ENCODE measurements at places on chromosomes 4 and X.

DNA sequence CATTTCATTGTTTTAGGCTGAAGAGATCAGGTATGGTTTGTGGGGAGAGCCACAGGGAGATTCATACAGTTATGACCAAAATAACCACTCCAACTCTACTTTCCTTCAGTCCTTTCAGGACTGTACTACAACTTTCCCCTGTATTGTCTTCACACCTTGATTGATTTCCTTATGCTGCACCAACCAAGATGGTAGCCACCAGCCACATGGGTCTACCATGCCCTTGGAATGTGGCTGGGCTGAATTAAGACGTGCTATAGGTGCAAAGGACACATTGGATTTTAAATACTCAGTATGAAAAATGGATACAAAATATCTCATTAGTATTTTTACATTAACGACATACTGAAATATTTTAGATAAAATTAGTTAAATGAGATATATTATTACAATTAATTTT lies 11.2 kb downstream of the IRF2 start:
- no peak for DNase-seq

- DNase-seq, result no peak
Observed at GRCh38 chr4:27278615-27279375, 418.2 kb downstream of the STIM2 start.

DNA sequence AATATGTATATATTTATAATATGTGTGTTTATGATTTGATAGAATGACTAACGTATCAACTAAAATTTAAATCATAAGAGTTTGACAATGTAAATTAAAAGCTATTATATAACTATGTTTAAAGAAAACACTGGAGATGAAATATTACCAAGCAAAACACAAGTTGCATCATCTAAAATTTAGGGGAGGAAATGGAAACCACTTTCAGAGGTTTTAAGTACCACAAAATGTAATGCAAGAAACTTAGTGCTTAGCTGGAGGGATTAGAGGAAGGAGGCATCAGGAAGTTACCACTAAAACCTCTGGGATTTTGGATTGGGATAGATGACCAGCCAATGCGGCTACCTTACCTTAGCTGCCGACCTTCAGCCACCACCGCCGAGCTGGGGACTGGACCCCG lies 1192.1 kb upstream of the PRKX start:
- no peak for DNase-seq

GRCh38 chr4:151853034-151853433 lies 92.2 kb upstream of the GATB start:
- no peak for DNase-seq

- no peak for DNase-seq
Observed at GRCh38 chr4:82969414-82969813, 41.2 kb downstream of the LIN54 start.

DNA sequence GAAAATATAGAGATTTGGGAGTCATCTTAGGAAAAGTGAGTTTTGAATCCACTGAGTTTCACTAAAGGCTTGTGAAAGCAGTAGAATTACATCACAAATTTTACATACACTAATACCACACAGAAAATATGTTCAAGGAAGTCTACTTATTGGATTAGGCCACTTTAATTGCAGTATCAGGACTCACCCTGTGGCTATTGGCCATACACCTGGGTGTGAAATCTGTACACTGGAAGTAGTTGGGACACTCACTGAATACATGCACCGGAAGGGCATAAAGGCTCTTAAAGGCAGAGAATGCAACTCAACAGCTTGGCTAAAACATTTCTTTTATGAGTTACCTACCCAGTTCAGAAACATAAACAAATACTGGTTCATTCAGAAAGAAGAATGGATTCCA lies 19.8 kb downstream of the MAOB start:
- no peak for DNase-seq

- DNase-seq, result peak; percentile 3
Observed at GRCh38 chrX:96372313-96373046, 312.2 kb upstream of the DIAPH2 start.

GRCh38 chrX:17355976-17356375 lies 19.0 kb upstream of the NHS start:
- no peak for DNase-seq

GRCh38 chr4:71020611-71021010 lies 27.2 kb downstream of the DCK start:
- no peak for DNase-seq

DNA sequence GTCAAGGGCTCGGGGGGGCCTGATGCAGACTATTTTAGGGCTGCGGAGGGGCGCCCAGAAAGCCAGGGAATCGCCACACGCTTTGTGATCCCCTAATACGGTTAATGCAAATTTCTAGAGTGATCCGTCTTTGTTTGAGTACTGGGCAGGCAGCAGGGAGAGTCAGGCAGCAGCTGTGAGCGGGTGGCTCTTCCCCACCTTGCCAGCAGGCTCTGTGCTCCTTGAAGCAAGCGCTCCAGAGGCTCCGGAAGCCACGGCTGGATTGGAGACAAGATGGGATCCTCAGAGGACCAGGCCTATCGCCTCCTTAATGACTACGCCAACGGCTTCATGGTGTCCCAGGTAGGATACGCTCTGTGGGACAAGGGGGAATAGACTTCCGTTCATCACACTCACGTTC lies at the start of gene ASMT:
Gene ASMT, plus strand, starts transcription at position 133 of the 400 bp plus-strand sequence. Its CDS starts 141 bp downstream, at position 274.
- no peak for DNase-seq

DNA sequence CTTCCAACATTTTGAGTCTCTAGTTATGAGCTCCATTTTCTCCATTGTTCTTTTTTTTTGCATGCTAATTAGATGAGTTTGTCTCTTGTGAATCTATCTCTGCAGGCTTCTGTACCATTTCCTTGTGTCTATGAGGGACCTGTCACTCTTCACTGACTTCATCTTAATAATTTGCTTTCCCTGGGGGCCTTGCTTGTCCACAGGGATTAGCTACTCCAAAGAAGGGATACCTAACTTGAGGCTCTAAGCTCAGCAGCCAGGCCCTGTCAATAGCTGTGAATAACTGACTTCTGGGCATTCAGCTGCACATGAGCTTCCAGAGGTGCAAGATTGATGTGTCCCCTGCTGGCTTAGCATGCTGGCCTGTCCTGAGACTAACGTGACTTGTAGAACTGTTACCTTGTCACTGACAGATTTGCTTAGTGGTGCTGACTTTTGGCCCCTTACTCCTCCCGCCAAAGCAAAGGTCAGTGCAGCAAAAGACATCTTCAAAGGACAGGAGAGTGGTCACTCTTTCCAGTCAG lies 124.6 kb downstream of the AFF2 start:
- no peak for DNase-seq

DNA sequence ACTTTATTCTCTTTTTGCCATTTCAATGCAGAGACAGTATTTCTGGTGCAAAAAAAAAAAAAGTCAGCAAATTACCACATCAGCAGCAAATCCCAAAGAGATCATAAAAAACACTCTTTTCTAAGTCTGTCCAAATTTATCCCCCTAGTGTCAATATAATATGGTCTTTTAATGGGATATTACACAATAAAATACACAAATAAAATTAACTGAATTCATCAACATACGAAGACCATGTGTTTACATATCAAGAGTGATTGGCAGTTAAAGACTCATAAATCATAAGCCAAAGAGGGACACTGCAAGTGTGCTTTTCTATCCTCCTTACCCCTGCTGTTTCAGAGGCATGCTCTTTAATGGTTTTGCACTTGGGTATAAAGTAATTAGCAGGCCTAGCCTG lies 340.2 kb upstream of the DKK2 start:
- no peak for DNase-seq

DNA sequence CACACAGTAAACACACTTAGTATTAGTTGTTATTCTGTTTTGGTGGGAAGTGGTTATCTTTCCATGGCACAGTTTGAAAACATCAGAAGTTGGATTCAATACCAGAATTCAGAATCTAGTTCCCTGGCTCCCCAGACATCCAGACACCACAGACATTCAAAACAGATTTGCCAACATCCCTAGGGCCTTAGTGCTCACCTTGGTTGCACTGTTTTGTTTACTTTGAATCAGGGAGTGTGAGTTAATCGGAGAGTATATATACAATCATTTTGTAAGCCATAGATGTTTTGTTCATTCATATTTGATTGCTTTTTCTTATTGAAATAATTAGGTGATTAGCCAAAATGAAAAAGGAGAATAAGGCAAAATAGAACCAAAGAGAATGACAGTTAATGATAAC lies 324.7 kb upstream of the CLNK start:
- no peak for DNase-seq

- no peak for DNase-seq
Observed at GRCh38 chrX:24260842-24261550, 52.9 kb downstream of the SUPT20HL2 start.

DNA sequence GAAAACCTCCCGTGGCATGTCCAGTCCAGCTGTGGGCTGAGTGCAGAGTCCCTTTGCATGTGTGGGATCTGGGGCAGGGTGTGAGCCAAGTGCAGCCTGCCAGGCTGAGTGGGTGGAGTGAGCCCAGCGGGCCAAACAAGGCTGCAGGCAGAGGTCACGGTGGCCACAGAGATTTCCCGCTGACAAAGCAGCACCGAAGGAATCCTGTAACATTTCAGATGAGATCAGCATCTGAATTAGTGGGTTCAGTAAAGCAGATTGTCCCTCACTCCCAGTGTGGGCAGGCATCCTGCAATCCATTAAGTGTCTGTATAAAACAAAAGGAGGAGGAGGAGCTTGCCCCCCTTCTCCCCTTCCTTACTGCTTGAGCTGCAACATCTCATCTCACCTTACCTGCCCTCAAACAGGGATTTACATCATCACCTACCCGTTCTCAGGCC lies 324.4 kb downstream of the FAT4 start:
- no peak for DNase-seq

DNA sequence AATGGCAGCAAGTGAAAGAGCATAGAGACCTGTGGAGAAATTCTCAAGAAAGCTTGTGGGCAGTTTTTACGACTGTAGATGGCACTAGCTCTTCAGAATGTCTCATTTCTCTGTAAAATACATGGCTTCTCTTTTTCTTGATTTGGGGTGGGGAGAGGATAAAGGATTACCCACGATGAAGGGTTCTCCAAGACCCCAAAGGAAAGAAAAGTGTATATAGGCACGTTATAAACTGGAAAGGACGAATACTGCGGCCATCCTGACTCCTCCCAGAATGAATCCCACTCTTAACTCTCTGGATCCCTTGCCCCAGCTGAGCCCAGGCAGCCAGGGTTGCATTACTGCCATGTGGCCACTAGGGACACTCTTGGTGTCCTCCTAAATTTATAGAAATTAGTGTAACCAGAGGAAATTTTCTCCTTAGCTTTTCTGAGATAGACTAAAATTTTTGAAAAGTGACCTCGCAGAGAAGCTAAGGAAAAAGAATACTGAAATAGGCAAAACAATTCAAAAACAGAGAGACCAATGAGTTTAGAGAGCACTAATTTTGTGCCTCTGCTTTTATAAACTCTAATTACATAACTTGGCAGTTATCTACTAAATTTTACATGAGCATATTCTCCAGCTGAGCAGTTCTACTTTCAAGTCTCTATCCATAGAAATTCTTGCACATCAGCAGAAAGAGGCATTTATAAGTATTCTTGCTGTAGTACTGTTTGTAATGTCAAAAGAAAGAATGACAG lies 37.8 kb upstream of the PCDH19 start:
- no peak for DNase-seq

Data from NCI-H526 treated with DMSO at 0.1 percent for 48 hours (cell line).